ENCODE measurements at places on chromosomes 6 and 20.

GRCh38 chr6:143299253-143300166 lies 151.0 kb downstream of the ADAT2 start:
- DNase-seq, result no peak

DNA sequence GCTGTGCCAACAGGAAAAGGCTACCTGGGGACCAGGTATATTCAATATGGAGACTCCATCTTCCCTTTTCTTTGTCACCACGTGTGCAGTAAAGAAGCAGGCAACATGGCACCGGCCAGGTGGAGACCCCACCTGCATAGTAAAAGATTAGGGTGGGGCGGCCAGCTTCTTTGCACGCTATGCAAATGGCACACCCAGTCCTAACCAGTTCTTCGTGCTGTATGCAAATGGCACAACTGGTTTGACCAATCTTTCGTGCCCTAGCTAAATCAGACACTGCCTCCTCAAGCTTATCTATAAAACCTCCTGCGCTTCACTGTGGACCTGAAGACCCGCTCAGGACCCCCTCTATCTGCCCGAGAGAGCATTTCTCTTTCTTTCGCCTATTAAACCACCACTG lies 88.8 kb upstream of the EZR start:
- DNase-seq, result no peak

- DNase-seq, result no peak
These were observed 168.9 kb upstream of the JARID2 start for GRCh38 chr6:15077006-15077405.

DNA sequence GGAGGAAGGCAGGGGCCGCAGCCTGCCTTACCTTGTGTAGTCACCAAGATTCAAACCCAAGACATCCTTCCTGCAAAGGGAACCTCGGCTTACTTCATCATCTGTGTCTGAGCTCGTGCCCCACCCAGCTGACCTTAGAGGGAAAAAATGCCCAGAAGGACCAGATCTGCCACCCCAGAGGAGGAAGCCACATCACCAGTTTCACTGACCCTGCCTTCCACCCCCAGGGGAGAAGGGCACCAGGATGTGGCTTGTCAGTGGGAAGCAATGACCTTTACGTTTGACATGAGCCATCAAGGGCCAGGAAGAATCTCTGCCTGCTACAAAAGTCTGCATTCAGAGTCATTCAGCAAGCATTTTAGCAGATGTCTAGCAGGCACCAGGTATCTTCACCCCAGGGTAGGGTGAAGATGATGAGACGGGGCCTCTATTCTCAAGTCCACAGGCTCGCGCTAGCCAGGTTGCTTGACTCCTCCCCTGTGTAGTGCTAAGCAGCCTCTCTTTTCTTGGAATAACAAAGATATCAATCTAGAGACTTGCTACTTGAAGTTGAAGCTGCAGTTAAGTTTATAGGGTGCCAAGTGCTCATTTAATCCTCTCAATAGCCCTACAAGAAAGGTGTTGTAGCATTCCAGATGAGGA lies 28.1 kb downstream of the HM13 start:
- DNase-seq, result no peak

- no peak for DNase-seq
These were observed 136.0 kb upstream of the SGK1 start for GRCh38 chr6:134453792-134454510.

DNA sequence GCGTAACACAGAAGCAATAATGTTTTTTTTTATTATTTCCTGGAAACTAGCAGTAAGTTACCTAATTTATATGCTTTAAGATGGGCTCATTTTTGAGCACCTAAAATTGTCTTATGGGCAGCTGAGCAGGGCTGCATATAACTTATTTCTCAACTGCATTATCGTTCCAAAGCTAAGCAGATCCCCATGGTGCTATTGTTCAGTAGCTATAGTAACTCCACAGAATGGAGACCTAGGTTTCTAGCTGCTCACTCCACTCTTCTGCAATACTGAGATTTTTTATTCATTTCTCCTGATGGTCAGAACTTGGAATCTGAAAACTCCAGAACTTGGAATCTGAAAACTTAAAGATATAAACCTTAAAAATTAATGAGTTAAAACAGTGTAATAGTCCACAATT lies 18.7 kb downstream of the CRISP1 start:
- DNase-seq, result no peak

DNA sequence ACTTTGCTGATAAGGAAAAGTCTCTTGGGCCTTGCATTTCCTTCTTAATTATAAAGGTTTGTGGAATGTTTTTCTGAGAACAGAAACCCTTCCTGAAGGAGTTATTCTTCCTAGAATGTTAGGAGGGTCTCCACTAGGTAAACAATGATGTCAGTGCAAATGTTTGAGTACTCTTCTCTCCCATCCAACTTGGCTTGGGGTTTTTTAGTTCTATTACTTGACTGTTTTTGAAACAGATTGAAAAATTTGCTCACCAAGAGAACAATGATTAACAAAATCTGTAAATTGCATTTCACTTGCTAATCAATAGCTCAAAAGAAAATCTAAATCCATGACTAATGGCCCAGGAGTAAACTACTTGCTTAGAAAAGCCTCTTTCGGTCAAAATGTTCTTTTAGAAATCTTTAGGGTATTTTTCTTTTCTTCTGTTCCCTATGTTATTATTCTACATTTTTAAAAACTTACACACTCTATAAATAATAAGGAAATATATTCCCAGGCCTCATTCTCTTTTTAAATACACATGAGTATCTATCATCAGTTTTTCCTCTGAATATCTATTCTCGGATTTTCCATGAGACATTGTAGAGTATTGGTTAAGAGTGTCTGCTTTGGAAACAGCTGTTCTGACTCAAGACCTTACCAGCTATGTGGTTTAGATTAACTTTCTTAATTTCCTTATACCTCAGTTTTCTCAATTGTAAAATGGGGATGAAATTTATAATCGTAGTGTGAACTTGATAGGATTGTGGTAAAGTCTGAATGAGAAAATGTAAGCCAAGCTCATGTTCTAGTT lies 234.2 kb upstream of the CITED2 start:
- no peak for DNase-seq

DNA sequence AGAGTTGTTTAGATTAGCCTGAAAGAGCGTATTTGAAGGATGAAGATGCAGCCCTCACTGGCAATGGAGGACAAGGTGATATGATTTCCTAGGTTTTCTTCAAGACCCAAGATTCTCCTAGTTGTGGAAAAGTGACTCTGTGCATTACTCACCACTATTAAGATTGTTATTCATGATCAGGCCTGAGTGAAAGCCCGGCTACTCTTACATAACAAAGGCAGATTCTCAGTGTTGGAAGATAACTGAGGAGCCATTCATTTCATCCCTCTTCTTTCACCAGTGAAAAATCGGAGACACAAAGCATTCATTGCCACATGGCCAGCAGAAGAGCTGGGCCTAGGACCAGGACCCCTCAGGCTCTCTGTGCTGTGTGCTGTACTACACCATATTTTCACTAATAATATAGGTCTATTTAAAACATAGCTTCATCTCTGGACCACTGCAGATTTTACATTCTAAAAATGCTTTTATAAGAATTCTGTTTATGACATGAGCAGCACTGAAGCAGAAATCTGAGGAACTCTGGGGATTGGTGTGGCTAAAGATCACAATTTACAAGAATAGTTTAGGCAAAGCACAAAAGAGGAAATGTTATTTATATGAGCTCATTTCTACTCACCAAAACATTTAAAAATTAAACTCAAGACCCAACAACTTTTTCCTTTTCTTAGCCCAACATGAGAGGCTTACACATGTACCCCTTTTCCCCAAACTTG lies 181.9 kb upstream of the CCN2 start:
- DNase-seq, result no peak

DNA sequence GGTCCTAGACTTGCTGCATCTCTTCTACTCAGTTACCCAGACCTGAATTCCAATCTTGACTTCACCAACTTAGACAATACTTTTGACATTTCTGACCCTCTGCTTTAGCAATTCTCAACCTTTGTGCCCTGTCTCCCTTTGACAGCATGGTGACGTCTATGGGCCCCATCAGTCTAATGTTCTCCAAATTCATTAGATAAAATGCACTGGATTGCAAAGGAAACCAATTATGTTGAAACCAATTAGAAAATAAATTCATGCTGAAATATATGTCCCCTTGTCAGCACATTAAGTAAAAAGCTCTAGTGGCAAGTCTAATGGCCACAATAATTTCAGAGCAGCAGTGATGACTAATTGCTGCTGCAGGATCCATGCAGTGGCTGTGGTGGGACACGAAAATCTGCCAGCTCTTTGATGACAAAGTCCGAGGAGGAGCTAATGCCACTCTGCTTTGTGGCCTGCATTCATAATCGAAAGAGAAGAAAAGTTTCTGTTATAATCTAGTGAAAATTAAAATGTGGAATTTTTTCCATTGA lies 64.0 kb downstream of the BFSP1 start:
- DNase-seq, result no peak

DNA sequence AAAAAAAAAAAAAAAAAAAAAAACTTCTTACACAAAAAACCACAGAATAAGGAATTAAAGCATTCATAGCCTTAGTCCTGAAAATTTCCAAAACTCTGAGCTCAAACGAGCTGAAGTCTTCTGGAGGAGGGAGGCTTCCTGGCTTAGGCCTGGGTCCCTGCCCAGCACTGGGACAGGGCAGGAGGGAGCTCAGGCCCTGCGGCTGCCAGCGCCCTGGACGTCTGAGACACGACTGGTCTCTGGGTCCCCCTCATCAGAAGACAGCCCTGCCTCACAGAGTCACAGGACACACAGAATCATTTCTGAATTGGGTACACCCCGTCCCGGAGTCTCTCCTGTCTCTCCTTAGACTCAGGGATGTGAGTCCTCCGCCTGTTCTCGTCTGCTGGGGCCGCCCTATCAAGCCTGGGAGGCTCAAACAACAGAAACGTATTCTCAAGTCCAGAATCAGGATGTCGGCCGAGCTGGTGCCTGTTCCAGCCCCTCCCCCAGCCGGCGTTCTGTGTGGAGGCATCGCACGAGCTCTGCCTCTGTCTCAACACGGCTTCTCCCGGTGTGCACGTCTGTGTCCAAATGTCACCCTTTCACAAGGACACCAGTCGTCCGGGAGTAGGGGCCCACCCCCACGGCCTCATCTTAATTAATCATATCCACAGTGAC lies 39.4 kb downstream of the ZBTB46 start:
- no peak for DNase-seq

GRCh38 chr6:81844686-81845085 lies 92.2 kb upstream of the TENT5A start:
- DNase-seq, result no peak

DNA sequence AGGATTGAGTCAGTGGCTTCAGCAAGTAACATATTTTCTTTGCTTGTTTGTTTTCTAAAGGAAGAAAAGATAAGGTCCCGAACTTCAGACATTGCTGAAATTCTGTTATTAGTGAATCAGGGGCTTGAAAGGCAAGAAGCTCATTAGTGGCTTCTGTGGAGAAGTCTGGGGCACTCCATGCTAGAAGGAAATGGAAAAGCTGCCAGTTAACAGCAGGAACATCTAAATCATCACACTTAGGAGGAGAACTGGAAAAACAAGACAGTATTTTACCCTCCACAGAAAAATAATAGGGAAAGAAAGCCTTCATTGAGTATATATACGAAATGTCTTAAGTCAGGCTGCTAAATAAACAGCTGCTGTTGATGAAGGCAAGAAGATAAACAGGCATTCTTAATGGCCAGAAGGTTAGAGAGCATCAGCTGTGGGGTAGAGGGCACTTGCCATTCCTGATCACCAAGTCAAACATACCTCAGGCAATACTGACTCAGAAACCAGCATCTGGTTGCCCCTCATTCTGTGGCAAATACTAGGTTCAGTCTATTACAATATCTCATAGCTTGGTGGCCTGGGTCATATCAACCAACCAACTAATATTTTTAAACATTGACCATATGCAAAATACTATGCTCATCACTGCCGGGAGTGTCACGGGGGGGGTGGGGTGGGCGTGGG lies 143.2 kb upstream of the TENT5A start:
- DNase-seq, result no peak

- no peak for DNase-seq
These were observed 89.9 kb upstream of the NEDD9 start for GRCh38 chr6:11322252-11322885.

GRCh38 chr20:2140561-2140960 lies 38.9 kb downstream of the STK35 start:
- no peak for DNase-seq

GRCh38 chr6:52537001-52537753 lies 39.7 kb downstream of the TRAM2 start:
- DNase-seq, result no peak

GRCh38 chr6:29603930-29604329 lies 19.0 kb downstream of the OR2H2 start:
- DNase-seq, result no peak

DNA sequence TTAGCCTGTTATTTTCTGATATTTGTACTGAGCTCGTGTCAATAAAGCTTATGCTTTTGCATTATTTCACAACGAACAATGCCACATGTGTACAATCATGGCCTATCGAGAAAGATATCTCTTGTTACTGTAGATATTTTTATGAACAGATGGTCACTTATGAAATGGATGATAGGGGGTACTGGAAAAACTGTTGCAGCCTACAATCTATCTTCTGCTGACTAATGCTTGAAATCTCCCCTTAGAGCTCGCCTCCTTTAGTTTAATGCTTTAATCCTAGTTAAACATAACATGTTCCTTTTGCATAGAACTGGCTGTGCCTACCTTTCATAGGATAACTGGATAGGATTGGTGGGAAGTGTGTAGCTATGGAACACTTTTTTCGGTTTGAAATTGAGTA lies 296.2 kb downstream of the FARS2 start:
- no peak for DNase-seq

- no peak for DNase-seq
These were observed 12.6 kb upstream of the SLC17A5 start for GRCh38 chr6:73666393-73666792.

GRCh38 chr6:41477572-41477971 lies 68.6 kb upstream of the FOXP4 start:
- no peak for DNase-seq

- DNase-seq, result no peak
These were observed 46.5 kb downstream of the SOBP start for GRCh38 chr6:107536180-107536961.

DNA sequence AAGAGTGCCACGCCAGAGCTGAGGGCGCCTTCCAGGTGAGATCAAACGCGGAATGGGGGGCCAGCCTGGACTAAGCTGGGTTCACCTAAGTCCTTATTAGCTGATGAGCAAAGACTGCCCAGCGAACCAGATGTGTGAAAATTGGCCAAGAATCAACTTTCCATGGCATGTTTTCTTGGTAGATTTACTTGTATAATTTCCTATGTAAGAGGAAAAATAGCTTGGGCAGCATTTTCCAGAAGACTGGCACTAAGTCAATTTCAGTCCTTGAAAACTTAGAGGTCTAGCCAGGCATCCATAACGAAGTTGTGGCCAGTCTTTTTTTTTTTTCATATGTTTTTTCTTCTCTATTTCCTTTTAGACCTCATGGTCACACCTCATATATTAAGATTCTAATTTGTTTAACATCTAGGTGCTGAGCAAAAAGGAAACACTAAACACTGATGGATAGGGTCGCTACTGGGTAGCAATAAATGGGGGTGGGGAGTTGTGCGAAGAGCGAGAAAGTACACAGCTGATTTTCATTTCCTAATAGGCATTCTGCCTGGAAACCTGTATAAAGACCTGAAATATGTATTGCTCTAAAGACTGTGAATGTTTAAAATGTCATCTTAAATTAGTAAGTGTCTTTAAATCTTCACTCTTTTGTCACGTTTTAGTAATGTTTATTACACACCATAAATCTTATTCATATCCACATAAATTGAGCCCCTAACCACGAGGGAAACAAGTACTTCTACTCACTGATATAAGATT lies 188.8 kb downstream of the CD83 start:
- DNase-seq, result no peak

- DNase-seq, result no peak
These were observed 37.0 kb downstream of the DYNLT1 start for GRCh38 chr6:158607411-158608170.
